GOT3 (cell line): ENCODE measurements at places on chromosomes 1 and 21.

DNA sequence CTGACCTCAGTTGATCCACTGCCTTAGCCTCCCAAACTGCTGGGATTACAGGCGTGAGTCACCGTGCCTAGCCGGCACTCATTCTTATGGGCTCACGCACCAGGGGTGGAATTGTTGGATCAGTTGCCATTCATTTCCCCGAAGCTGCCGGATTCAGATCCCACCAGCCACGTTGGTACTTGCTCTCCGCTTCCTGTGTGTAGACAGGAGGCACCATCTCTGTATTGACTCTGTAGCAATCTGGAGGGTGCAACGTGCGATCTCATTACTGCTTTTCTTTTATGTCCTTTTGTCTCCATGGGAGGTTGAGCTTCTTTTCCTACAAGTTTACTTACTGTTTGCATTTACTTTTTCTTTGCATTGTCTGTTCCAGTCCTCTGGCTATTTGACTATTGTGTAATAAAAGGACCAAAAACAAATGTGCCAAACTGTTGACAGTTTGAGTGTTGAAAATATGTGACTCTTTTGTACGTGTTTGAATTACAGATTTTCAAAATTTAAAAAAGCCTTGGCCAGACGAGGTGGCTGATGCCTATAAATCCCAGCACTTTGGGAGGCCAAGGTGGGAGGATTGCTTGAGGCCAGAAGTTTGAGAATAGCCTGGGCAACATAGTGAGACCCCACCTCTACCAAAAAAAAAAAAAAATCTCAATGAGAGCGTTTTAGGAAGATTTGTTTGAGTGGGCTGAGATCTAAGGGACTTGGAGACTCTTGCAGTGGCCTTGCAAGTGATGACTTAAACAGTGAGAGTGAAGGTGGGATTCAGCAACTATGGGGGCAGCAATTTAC, 39.1 kb downstream of the SPSB1 start:
- DNase-seq = no peak

- no peak for DNase-seq
These were observed 602 bp downstream of the KIAA0319L start for GRCh38 chr1:35556484-35557117.

- DNase-seq = no peak
These were observed 109.9 kb downstream of the SPAG17 start for GRCh38 chr1:118075116-118075515.

DNA sequence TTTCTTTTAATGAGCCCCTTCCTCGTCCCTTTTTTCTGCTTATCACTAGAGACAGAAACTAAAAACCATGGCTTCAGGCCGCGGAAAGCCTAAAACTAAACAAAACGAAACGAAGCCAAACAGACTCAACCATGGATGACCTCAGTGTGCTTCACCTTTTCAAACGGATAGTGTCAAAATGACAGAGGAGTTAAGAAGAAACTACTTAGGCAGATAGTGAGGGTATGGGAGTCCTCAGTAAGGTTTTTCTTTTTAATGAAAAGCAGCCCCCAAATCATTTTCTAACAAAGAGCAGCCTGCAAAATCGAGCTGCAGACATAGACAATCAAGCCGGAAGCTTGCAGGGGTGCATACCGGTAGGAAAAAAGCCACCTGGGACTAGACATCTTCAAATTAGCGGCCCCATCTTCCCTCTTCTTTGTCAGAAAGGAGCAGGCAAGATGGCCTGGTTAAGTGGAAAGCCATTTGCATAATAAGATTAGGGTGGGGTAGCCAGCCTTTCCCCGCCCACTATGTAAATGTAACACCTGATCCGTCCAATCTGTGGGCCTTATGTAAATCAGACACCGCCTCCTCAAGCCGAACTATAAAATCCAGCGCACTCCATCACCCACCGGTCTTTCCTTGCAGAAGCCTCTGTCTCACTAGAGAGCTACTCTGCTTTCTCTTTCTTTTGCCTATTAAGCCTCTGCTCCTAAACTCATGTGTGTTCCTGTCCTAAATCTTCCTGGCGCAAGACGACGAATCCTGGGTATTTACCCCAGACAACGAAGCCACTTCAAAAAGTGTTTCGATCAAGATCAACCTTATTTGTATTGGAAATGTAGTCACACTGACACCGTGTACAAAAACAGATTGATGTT, 6.2 kb upstream of the ERO1B start:
- no peak for DNase-seq

- DNase-seq = no peak
These were observed 10.4 kb upstream of the CD34 start for GRCh38 chr1:207921321-207921720.
